ENCODE measurements at places on chromosomes 4 and X.

DNA sequence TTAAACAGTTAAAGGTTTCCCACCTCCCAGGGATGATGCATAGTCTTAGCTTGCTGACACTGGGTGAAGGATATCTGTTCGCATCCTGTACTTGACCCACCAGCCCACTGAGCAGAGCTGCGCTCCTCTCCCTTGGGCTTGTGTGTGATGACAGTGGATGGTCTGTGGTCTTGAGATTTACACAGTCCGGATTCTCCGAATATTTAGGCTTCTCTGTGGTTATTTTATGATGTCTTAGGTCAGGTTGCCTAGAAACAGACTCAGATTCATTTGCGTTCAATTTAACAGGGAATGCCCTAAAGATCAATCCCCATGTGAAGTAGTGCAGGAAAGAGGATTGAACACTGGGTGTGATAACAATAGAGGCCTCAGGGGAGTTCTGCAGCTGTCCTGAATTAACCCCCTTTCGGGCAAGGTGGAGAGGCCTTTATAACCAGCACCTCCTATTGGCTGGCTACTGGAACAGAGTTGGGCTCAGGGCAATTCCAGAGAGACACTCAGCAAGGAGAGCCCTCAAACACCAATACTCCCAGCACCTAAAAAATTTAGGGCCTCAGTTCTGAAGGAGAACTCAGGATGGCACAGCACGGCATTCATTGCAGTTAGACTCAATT is 653.2 kb upstream of the GALNT7 start:
- DNase-seq = no peak

GRCh38 chr4:83556816-83557215 is 20.9 kb downstream of the GPAT3 start:
- DNase-seq = no peak

DNA sequence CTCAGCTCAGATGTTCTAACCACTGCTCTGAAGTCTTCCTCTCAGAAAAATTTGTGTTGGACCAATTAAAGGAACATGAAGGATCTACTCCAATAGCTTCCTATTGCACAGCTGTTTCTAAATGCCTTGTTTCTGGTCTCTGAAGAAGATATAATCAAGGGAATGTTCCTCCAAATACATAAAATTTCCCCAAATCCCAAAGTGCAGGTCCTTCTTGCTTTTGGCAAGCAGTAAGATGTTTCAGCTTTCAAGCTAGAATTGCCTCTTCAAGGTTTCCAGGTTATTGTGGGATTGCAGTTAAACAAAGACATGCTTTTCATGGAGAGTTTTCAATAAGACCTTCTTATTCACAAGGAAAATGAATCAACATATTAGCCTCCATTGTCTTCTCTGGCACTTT is 574.5 kb upstream of the SLIT2 start:
- no peak for DNase-seq

- no peak for DNase-seq
Measured at GRCh38 chrX:72576141-72576894, 3.7 kb upstream of the HDAC8 start.

GRCh38 chrX:5775846-5776430 is 452.7 kb downstream of the NLGN4X start:
- DNase-seq = no peak

- no peak for DNase-seq
Measured at GRCh38 chr4:151266497-151266896, 10.5 kb upstream of the PRSS48 start.

GRCh38 chr4:177182166-177182565 is 127.5 kb upstream of the NEIL3 start:
- no peak for DNase-seq

DNA sequence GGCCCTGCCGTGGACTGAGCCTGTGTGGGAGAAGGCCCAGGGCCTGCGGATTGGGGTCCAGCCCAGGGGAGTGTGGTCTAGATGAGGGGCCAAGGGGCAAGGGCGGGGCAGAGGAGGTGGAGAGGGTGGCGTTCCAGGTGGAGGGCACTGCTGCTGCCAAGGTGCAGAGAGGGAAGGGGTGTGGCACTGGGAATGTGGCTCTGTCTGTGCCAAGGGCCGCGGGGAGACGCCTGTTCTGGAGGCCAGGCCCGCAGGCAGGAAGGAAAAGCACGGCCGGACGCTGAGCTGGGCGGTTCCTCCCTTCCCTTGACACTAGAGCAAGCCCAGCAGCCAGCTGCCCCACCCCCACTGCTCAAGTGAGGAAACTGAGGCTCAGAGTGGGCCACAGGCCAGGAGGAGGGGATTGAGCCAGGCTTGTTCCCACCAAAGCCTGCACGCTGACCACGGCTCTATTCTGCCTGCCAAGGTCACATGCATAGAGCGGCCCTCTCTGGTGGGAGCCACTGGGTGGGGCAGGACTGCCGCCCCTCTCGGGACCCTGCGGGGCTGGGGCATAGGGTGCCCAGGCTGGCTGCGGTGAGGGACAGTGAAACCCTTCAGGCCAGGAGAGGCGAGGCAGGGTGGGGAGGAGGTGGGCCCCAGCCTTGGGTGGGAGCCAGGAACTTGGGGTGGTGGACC is 13.0 kb downstream of the SH3BP2 start:
- DNase-seq = no peak

DNA sequence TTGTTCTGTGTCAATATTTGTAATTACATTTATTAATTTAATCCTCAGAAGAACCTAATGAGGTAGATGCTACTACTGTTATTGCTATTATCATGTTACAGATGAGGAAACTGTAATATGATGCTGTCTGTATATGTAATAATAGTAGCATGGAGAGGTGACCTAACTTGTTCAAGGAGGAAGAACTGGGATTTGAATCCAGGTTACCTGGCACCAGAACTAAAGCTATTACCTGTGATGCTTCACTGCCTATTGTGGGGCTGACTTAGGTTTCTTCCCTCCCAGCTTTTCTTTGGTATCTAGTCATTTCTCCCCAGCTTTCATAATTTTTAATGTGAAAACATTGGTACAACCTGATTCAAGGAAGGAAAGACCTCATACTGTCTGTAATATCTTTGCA is 43.6 kb downstream of the RAPGEF2 start:
- no peak for DNase-seq

DNA sequence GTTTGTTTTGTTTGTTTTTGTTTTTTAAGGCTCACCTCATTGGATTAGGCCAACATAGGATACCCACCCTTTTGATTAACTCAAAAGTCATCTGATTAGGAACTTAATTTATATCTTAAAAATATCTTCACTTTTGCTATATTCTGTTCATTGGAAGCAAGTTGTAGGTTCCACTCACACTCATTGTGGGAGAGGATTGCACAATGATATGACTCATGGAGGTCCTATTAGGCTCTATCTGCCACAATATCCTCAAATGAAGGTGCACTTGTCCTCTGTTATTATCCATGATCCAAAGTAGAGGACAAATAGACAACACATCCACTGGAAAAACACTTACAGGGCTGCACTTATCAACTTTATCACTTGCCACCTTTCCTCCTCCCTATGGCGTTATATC is 60.5 kb upstream of the ADAMTS3 start:
- DNase-seq = no peak

DNA sequence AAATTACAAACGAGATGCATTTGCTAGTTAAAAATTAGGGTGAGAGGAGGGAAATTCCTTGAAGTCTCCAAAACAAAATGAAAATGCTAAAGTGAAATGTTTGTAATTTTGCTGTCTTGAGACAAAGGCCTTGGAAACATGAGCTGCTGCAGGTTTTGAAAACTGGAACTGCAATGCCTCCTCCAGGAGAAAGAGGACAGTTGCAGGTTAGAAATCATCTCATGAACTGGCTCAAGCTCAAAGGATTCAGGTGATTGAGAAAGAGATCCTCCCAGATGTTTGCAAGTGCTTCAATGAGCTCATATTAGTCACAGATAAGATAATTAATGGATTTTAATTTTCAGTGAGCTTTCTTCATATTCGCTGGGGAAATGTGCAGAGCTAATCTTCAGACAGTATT is 32.4 kb downstream of the SMPX start:
- no peak for DNase-seq

- no peak for DNase-seq
Measured at GRCh38 chr4:143341186-143341755, 4.6 kb downstream of the GAB1 start.

DNA sequence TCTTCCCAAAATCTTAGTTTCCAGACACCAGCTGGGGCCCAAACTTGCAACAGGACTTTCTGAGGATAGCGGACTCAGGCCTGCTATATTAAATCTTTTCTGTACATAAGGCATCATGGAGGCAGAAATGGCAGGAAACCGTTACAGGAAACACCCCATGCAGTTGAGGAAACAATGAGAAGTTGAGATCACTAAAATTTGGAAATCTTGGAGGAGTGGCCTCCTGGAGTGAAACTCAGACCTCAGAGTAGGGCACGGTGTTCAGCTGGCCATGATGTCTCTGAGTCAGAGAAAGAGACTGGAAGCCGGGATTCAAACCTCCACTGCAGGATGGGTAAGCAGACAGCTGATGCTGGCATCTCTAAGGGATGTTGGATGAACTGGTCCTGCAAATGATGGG is 372.6 kb upstream of the CTSO start:
- no peak for DNase-seq

GRCh38 chrX:10636851-10637250 is 16.5 kb upstream of the MID1 start:
- DNase-seq = no peak

DNA sequence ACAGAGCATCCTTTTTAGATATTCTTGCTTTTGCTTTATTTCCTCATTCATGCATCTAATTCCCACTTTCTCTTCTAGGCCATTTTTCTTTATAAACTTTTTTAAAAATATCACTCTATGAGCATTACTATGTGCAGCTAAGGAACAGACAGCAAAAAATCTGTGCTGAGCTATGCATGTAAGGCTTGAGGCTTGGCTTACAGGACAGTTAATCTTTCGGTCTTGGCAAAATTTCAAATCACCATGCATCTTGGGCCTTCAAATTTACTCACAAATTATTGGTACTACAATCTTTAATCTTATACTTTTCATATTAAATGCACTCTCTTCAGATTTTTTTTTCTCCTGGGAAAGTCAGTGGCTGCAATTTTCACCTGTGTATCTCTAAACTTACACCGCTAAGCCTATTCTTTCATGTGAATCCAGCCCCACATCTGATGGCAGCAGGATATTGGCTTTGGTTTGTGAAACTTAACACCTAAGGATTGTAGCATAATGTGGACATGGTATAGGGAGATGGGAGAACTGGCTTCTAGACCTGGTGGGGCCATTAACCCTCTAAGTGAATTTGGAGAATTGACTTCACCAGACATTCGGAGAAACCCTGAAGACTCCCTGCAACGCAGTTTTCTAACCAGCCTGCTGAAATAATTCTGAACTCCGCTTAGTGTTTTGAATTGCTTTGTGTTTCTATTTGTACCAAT is 278.3 kb downstream of the SPRY1 start:
- DNase-seq = no peak

GRCh38 chrX:148381603-148382002 is 118.8 kb upstream of the AFF2 start:
- DNase-seq = no peak

DNA sequence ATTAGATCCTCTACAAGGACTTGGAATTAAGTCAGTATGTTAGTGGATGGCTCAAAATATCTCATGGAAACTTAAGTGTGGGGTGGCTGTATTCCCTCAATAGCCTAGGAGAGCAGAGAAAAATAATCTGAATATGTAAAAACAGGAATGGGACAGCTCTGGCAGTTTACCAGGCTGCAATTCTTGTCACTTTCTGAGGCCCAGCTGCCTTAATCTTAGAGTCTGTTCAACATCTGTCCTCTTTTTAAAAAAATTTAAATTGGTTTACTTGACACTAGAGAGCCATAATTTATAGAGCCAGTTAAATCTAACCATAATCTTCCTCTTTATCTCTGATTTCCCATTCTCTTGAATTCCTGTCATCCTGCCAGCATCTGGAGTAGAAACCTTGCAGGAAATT is 109.2 kb upstream of the CXCL13 start:
- DNase-seq = no peak

DNA sequence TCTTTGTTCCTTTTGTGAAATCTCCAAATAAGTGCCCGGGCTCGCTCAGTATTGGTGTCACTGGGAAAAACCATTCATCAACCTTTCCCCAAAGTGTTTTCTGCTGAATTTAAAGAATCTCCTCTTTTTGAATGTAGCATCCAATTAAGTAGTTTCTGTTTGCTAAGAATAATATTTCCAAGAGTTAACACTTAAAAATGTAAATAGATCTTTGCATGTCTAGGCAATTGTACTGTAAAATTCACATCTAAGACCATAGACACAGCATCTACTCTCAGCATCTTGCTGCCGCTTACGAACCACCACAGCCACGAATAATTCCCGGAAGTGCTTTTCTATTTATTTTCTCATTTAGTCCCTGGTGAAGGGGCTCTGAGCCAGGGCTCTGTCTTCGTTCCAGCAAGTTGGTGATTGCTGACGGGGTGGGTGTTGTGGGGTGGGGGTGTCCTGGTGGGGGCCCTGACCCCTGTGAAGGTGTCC is 1.4 kb downstream of the NSG1 start:
- no peak for DNase-seq

DNA sequence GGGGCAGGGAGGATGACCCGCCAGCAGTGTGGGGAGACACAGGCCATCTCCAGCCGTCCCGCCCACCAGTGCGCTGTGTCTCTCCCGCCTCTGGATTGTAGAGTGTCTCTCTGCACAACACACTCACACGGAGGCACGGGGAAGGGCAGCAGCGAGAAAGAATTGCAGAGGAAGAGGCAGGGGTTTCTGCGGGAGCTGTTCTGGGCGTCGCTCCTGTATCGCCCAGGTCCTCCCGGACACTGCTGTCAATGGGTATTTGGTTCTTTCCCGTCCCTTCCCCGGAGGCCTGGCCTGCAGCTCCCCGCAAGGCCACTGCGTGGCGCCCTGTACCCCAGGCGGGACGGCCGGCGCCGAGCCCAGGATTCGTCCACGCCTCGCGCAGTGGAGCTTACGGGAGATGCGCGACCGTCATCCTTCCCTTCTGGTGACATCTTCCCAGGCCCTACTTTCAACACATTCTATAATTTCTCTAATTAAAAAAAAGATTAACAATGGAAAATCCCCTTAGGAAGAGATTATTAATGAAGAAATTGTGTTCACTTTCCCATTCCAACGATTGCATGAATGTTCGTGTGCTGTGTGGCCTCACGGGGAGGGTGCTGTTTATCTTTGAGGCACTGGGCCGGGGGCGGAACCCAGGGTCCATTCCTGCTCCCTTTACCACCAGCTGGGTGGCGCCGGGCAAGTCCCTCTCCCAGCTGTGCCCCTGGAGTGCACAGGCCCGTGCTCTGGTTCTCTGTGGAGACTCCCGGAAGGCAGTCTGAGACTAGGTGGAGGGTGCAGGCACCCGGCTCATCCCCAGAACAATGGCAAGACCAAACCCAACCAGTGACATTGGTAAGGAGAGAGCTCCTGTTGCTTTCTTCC is 95.7 kb downstream of the CPZ start:
- no peak for DNase-seq

DNA sequence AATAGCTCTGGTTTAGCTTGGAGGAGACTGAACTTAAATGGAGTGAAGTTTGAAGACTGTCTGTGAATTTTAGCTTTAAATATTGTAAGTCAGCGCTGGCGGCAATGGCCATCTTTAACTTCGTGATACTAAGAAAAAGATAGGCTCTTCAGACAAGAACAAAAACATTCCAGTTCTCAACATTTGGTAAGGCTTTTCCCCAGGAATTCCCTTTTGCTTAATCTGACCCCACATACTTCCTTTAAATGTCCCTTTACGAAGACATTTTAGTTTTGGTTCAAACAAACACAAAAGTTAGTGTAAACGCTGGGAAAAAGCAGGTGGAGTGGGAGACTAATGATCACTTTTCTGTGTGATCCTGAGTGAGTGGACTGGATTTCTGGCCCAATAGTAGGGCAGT is 106.2 kb downstream of the MAML3 start:
- DNase-seq = no peak

Measured in stimulated activated CD4-positive, alpha-beta T cell treated with anti-CD3 and anti-CD28 coated beads, Interleukin-1b, Interleukin-23, amount 100 ng/mL, for 1 hour (primary cell).